Cortex of kidney (tissue), 1 donor: ENCODE measurements at places on chromosomes 3 and 15.

DNA sequence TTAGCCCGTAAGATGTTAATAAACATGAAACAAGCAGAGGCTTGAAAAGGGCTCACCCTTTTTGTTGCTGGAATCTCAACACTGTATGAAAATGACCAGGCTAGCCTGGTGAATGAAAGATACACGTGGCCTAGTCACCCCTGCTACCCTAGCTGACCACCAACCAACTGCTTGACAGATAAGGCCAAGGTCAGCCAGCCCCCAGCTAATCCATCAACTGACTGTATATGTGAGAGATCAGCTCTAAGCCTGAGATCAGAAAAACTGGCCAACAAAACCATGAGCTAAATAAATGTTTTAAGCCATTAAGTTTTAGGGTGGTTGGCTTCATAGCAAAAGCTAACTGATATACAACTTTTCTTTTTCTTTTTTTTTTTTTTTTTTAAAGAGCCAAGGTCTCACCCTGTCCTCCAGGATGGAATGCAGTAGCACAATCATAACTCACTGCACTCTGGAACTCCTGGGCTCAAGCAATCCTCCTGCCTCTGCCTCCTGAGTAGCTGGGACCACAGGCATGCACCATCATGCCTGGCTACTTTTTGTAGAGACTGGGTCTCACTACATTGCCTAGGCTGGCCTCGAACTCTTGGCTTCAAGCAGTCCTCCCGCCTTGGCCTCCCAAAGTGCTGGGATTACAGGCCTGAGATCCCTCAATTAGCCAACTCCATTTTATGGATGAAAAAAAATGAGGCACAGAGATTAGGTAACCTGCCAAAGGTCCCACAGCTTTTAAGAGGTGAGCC lies 34.6 kb downstream of the SH3BP5 start:
- no peak for DNase-seq

DNA sequence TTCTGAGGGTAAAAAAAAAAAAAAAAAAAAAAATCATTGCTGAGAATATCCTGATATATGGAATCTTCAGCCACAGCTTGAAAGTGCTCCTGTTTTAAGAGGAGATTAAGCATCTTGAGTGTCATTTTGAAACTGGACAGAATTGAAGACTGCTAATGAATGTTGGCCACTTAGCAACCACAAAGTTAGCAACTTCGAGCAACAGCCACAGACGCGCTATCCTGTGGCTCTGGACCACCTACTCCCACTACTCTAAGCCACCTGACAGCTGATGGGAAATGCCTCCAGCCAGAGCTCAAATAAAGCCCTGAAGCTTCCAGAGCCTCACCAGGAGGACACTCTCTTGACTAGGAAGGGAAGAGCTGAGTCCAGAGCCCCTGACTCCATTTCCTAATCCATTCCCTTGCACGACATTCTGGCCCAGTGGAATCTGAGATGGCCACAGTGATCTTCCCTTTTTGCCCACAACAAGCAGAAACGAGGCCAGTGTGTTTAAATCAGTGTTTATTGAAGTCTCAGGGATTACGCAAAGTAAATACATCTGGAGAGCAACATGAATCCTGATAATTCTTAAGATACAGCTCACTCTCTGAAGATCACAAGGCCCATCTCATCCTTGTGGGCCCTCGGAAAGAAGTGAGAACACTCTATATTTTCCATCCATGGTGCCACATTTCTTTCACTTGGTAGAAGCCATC lies 58.6 kb downstream of the TMEM212 start:
- no peak for DNase-seq

GRCh38 chr3:38655708-38656300 lies 6.3 kb upstream of the SCN5A start:
- no peak for DNase-seq

GRCh38 chr15:32105258-32106241 lies 75.2 kb downstream of the CHRNA7 start:
- DNase-seq: no peak

- DNase-seq: no peak
These were observed 203.5 kb downstream of the RSRC1 start for GRCh38 chr3:158313338-158313927.

DNA sequence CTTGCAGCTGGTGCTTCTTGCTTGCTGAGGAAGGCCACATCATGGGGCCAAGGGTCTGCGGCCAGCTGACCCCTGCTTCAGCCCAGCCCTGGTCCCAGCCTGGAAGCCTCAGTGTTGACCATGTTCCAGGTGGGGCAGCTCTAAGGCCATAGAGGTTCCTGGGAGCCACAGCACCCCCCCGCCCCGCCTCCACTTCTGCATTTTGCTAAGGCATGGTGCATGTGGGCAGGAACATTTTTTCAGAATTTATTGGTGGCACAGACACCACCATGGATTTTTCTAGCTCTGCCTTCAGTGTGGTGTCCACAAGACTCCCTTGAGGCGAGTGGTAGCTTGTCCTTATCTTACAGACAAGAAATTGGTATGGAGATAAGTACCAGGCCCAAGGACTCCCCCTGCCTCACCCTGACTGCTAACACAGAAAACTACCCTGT lies 1.9 kb upstream of the CHST14 start:
- no peak for DNase-seq

GRCh38 chr15:44075535-44075934 lies 119.5 kb downstream of the FRMD5 start:
- no peak for DNase-seq

- DNase-seq: no peak
These were observed 64.1 kb downstream of the LRTM1 start for GRCh38 chr3:54863786-54864185.

DNA sequence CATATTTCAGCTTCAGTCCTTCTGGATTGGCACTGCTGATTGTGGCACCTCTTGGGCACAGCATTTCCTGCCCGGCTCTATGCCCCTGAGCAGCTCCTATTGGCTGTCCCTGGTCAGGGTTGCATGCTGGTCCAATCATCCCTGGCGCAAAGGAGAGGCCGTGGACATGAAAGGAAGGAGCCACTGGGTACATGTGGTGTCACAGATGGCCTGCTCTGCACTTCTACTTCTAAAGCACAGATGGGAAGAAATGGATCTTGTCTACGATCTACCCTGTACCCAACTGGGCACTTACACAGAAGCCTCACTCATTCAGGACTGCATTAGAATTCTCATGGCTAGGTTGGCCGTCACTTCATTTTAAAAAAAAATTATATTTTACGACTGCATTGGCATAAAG lies 232.5 kb downstream of the SHQ1 start:
- DNase-seq: no peak

GRCh38 chr3:46574243-46574646 lies 8.1 kb upstream of the LRRC2 start:
- DNase-seq: no peak

GRCh38 chr3:134656211-134656800 lies 5.5 kb upstream of the KY start:
- DNase-seq: no peak

DNA sequence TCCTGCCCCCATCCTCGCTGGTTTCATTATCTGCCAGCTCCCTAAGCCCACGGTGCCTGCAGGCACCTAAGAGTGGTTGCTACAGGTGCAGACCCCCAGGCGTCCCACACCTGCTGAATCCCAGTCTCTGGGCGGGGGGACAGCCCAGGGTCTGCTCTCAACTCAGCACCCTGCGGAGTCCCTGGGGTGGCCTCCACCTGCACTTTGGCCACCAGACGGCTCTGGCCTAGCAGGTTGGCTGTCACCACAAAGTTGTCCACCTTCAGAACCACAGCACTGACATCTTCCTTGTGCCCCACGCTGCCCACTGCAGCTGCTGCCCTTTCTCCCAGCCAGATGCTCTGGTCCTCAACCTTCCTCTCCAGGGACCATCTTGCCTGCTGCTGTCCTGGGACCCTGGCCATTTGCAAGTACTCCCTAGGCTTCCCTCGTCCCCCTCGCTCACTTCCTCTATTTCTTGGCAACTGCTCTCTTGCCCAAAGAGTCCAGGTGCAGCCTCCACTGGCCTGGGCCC lies 34.9 kb upstream of the SNRPA1 start:
- no peak for DNase-seq

GRCh38 chr3:172562871-172563865 lies 39.9 kb upstream of the TNFSF10 start:
- DNase-seq: no peak

GRCh38 chr3:182795389-182795782 lies 2.1 kb downstream of the ATP11B start:
- no peak for DNase-seq

GRCh38 chr3:99668044-99668443 lies 29.6 kb downstream of the COL8A1 start:
- DNase-seq: no peak

- no peak for DNase-seq
These were observed 16.6 kb downstream of the ACAD9 start for GRCh38 chr3:128895843-128896697.

- DNase-seq: no peak
These were observed 31.3 kb downstream of the RPL39L start for GRCh38 chr3:187107989-187108388.
